CD4-positive, alpha-beta T cell treated with Interleukin-10 for 1 hour (primary cell): ENCODE measurements at places on chromosomes 12 and 14.

- DNase-seq = no peak
Measured at GRCh38 chr14:26363689-26364088, 234.1 kb downstream of the NOVA1 start.

DNA sequence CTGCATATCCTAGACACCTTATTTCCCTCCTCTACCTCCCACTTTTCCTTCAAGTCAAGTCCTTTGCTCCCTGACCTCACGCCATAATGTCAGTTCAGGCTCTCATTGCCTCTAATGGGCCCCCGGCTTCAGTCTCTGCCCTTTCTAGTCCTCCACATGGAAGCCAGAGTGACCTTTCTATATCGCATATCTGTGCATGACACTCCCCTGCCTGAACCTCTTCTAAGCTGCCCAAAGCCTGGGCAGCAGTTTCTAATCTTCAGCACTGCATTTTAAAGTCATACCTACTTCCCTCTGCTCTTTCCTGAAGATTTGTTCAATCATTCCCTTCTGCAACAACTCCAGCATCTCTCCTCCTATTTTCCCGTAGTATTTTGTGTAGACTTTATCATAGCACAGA is 45.5 kb downstream of the ESR2 start:
- DNase-seq = no peak

DNA sequence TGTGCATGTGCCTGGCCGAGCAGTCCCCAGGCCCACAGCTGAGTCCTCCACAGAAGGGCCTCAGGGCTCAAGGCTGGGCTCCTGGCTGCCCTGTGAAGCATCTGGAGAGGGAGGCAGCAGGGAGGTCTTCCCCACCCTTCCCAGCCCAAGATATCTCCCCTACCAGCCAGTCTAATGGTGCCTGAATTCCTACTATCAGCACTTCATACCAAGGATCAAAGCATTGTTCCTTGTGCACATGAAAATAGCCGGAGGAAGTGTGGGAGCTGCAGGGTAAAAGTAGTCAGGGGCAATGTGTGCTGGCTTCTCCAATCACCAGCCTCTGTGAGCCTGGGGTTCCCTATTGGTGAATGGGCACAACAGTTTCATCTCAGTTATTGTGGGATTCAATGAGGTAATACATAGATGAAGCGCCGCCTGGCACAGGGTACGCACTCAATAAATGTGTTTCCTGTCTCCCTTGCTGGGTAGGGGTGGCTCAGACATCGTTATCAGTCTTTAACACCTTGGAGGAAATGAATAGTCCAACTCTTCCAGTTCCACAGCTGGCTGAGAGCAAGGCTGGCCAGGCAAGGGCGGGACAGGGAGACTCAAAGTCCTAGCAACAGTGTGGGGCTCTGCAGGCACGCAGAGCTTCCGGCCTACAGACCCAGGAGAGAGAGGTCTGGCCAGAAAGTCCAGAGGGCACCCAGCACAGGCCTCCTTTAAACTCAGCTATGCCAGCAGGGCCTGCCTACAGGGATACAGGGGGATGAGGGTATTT is 39.1 kb upstream of the PNMA1 start:
- peak; percentile 57 for DNase-seq

- no peak for DNase-seq
Measured at GRCh38 chr14:70599345-70599744, 1.1 kb downstream of the MED6 start.

DNA sequence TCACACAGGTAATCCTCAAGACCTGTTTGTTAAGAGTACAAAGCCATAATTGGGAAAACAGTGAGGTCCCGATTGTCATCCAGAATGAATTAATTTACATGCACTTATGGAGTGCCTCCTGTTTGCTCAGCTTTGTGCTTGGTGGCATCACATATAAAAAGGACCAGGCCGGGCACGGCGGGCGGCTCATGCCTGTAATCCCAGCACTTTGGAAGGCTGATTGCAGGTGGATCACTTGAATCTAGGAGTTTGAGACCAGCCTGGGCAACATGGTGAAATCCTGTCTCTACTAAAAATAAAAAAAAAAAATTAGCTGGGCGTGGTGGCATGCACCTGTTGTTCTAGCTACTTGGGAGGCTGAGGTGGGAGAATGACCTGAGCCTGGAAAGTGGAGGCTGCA is 247.4 kb downstream of the CACNA1C start:
- no peak for DNase-seq

- DNase-seq = no peak
Measured at GRCh38 chr14:100306998-100307765, 938 bp upstream of the SLC25A29 start.

DNA sequence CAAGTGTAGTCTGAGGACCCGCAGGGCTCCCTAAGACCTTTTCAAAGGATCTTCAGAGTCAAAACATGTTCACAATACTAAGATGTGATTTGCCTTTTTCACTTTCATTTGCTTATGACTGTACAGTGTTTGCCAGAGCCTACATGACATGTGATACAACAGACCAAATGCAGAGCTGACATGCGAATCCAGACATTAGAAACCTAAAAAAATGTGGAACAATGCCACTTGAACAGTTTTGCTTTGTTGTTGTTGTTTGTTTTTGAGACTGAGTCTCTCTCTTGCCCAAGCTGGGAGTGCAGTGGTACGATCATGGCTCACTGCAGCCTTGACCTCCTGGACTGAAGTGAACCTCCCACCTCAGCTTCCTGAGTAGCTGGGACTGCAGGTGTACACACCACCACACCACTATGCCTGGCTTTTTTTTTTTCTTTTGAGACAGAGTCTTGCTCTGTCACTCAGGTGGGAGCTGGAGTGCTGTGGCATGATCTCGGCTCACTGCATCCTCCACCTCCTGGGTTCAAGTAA is 5.3 kb upstream of the RAB35 start:
- DNase-seq = peak; percentile 18

DNA sequence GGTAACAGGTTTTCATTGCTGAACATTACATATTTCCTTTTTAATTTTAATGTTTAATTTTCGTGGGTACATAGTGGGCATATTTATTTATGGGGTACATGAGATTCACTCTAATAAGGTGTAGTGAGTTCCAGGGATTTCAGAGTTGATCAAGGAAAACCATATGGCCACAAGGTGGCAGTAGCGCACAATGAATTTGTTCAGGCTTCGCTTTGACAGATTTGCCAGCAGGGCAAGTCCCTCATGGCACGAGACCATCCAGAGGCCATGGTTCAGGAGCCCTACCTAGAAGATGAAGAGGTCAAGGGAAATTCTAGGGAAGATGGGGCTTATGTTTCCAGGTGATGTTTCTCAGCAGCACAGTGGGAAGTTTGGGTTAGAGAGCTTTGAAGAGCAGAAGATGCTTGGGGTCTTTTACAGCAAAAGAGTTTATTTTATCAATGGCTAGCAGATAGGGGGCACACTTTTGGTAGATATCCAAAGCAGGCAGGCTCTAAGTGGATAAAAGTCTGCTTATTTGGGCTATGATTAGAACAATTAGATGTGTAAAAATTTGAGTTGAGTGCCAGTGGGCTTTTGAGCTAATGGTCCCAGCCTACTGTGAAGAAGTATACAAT is 1004.4 kb downstream of the AACS start:
- peak; percentile 33 for DNase-seq

- DNase-seq = no peak
Measured at GRCh38 chr14:34766060-34766459, 51.7 kb upstream of the CFL2 start.

DNA sequence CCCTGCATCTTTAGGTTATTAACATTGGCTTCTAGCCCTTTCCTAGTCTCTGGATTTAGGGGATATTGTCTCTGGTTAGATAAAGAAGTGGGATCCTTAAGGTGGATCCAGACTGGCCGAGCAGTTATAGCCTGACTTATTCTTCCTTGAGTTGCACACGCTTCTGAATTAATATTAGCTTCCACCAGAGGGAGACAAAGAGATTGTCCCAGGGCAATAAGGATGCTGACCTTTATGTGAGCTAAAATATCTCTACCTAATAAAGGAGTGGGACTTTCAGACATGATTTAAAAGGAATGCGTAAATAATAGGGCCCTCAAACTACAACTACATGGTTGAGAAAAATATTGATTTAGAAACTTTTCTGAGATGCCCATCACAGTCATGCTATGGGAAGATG is 139.7 kb downstream of the SLCO1B3 start:
- DNase-seq = peak; percentile 4

- no peak for DNase-seq
Measured at GRCh38 chr12:110248096-110248447, 33.0 kb upstream of the ATP2A2 start.

- DNase-seq = no peak
Measured at GRCh38 chr14:34012978-34013720, 62.3 kb upstream of the EGLN3 start.

DNA sequence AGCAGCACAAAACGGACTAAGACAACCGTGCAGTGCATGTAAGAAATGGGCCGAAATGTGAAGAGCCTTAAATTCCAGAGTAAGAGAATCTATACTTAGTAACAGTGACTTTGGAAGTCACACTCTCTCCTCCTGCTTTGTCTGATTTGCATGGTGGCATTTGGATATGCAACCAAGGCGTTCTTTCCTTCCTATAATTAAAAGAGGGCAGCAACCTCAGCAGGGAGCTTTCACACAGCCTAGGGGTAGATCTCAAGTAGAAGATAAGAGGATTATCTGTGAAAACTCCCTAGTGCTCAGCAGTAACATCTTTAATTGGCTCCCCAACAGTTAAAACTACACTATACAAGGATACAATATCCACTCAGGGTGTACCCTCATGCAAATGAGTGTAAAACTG is 16.5 kb downstream of the GMFB start:
- DNase-seq = no peak

DNA sequence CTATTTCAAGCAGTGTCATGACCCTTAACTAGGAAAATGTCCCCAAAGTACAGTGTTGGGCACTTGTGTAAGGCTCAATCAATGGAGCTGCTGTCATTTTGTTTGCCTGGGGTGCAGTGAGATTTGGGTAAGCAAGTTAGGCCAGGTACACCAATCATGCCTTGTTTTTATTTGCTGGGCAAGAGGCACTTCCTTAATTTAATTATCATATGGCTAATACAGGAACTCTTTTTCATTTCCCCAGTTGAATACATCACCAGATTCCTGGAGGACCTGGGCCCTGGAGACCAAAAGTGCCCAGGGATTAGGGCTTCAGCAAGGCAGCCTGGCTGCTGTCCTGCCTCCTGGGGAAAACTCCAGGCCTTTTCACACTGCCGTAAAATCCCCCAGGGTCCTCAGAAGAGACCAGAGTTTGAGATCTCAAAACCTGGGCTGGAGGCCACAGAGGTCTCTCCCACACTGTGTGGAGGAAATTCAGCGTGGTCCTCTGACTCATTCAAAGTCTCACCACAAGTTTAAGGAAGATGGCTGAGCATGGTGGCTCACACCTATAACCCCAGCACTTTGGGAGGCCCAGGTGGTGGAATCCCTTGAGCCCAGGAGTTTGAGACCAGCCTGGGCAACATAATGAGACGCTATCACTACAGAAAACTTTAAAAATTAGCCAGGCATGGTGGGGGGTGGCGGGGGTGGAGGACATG is 28.4 kb upstream of the FOXN3 start:
- no peak for DNase-seq

- DNase-seq = no peak
Measured at GRCh38 chr12:62886796-62887195, 48.2 kb downstream of the PPM1H start.

DNA sequence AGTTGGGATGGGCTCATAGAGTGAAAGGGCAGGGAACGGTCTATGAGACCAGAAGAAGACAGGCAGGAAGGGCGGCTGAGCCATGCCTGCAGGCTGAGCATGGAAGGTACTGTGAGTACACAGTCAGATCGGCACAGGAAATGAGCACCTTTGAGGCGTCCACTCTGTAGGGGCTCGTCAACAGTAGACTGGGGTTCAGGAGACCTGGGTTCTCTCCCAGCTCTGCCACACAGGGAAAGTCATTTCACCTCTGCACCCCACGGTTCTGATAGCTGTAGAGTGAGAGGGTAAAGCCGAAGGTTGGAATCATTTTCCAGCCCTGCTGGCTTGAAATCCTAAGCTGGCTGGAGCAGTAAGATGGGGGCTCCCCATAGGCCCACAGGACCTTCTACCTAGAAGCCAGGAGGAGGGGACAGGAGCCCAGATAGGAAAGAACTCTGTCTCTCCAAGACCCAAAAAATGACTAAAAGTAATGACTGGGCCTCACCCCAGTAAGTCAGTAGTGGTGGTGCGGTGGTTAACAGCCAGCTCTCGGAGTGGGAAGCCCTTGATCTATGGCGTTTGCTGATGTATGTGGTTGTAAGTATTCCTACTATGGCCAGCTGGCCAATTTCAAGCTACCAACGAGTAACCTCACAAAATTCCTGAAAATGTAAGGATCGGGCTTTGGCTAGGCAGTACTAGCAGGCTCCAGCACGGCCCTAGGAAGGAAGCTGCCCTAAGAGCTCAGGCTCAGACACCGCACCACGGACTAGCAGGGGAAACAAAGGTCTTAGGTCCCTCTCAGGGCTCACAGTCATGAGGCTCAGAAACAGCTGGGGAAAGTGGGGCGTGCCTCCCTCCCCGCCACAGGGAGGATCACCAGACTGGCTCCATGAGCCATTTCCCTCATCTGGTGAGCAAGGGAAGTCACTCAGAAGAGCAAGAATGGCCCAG is 10.3 kb upstream of the CD27 start:
- peak; percentile 35 for DNase-seq

GRCh38 chr12:101670007-101670671 is 27.3 kb upstream of the CHPT1 start:
- DNase-seq = peak; percentile 65

- DNase-seq = no peak
Measured at GRCh38 chr14:51302295-51303030, 62.4 kb downstream of the TMX1 start.

DNA sequence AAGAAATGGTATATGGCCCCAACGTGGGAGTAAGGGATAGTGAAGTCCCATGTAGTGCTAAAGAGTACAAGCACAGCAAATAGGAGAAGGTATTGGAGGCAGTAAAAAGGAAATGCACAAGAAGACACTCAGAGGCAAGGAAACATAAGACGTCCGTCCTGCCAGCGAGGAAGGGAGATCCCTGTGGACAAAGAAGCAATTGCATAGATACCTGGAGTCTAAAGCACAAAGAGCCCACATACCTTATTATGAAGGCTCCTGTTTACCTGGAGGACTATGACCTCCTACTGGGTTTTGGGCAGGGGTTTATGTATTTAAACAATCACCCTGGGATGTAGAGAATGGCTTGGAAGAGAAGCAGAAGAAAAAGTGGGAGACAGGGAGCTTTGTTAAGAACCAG is 341.2 kb upstream of the DCN start:
- no peak for DNase-seq

- DNase-seq = no peak
Measured at GRCh38 chr14:76509311-76509710, 133.4 kb downstream of the ESRRB start.

DNA sequence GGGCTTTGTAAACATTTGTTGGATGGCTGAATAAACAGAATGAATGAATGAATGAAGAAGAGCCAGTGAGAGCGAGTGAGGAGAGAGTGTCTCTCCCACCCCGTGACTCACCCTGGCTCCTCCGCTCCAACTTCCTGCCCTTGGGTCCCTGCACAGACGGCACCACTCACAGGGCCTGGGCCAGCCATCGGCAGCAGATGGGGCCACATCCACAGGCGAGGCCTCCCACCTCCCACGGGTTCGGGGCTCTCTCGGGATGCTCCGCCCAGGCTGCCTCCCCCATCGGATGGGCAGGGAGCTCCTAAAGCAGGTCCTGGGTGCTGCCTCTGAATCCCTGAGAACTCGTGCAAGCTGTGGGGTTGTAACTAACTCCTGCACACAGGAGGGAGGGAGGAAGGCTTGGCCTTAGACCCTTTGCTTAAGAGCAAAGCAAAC is 41.3 kb downstream of the CCNK start:
- DNase-seq = no peak

- DNase-seq = no peak
Measured at GRCh38 chr12:115355301-115355700, 671.3 kb upstream of the TBX3 start.
